ENCODE measurements at places on chromosomes 13 and 19.
A peak's percentile ranks its signal among the peaks of the same experiment; 100 is the strongest.

GRCh38 chr13:45368005-45368404, 27.0 kb upstream of the TPT1 start:
- no peak for DNase-seq

DNA sequence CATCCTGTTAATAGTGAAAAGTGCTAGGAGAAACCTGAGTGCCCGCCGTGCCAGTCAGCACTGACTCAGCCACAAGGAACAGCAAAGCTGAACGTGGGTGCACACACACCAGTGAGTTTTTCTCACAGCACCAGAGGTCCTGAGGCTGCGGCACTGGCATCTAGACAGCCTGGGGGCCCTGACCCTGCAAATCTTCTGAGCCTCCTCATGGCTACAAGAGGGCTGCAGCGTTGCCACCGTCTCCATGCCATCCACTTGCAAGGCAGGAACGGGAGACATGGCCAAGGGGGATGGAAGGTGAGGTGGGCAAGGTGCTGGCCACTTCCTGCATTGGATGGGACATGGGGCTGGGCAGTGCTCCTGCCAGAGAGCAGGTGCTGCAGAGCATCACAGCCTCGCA, 211.2 kb upstream of the SOX1 start:
- no peak for DNase-seq

GRCh38 chr19:6210721-6211600, 68.8 kb downstream of the MLLT1 start:
- DNase-seq, result no peak

DNA sequence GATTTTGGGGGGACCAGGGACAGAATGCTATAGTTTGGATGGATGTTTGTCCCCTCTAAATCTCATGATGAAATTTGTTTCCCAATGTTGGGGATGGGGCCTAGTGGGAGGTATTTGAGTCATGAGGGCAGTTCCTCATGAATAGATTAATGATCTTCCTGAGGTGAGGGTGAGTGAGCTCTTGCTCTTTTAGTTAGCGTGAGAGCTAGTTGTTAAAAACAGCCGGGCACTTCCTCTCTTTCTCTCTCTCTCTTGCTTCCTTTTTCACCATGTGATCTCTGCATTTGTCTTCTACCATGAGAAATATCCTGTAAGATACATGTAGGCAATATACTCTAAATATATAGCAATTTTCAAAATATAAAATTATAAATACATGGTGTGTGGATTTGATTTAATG, 290.8 kb upstream of the PCDH9 start:
- DNase-seq, result no peak

GRCh38 chr13:27830010-27830409, 37.7 kb downstream of the GSX1 start:
- DNase-seq, result peak; percentile 7

- peak; percentile 60 for DNase-seq
These were observed 20.7 kb upstream of the NWD1 start for GRCh38 chr19:16698914-16699313.

GRCh38 chr19:41787055-41787454, 9.3 kb upstream of the CEACAM3 start:
- no peak for DNase-seq

- no peak for DNase-seq
These were observed 48.1 kb upstream of the LDLR start for GRCh38 chr19:11041194-11041593.
